Activated T-cell treated with anti-CD3 and anti-CD28 coated beads, Interleukin-2, amount 50 U/mL, for 1 hour (primary cell): ENCODE measurements at places on chromosomes 6 and 20.

- DNase-seq, result peak; percentile 51
These were observed 551 bp downstream of the TREML2 start for GRCh38 chr6:41200296-41200900.

DNA sequence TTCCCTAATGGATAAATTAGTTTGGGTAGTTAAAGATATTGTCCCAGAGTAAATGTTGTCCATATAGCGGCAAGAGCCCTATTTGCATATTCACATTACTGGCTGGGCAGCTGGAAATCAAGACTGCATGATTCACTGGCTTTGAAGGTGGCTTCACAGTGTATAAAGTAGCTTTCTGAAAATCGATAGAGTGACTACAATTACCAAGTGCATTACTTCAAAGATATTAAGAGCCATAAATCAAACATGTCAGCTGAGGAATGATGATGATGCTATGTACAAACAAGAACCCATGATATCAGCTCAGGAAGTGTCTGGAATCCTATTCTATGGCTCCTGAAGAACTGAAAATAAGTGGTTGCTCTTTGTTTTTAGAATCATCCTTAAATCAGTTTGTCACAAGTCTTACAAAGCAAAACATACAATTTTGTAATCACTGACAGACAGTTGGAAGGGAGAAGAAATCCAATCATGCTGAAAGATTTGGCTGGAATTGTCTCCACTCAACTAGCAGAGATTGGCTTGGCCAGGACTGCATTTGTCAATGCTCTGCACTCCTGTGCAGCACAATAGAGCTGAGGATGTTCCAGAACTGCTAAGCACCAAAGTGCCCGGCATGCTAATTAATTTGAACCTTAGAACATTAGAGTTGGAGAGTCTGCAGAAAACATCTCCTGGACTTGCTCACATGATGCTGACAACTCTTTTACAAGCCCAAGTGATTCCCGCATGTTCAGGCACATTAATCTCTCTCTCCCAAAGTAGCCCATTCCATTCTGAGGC lies 77.9 kb upstream of the B3GAT2 start:
- DNase-seq, result no peak

GRCh38 chr6:12119085-12119588 lies 107.0 kb downstream of the HIVEP1 start:
- DNase-seq, result no peak

GRCh38 chr6:155143029-155143577 lies 120.7 kb upstream of the CLDN20 start:
- no peak for DNase-seq

GRCh38 chr6:136127873-136128272 lies 122.2 kb downstream of the MTFR2 start:
- DNase-seq, result no peak

GRCh38 chr6:158654498-158654897 lies 4.6 kb downstream of the SYTL3 start:
- DNase-seq, result no peak

GRCh38 chr6:6438286-6438685 lies 117.8 kb upstream of the F13A1 start:
- DNase-seq, result no peak

GRCh38 chr20:41436679-41437078 lies 70.1 kb upstream of the EMILIN3 start:
- no peak for DNase-seq

GRCh38 chr6:7815716-7816115 lies 89.8 kb downstream of the BMP6 start:
- no peak for DNase-seq

GRCh38 chr20:26209171-26209941 lies 512.7 kb upstream of the ZNF337 start:
- DNase-seq, result peak; percentile 30

- no peak for DNase-seq
These were observed 182.4 kb downstream of the KHDC1L start for GRCh38 chr6:73042892-73043291.

- no peak for DNase-seq
These were observed 441.0 kb downstream of the KIF16B start for GRCh38 chr20:16132036-16132798.

GRCh38 chr6:143965503-143966171 lies 42.4 kb downstream of the PLAGL1 start:
- no peak for DNase-seq
